ENCODE measurements at places on chromosomes 16 and 17. TPM values are rescaled to one million over a fixed set of nuclear protein-coding genes. Genes with fewer than 3 reads are reported as not detected.

Gene LGALS9
- 13.8 TPM for total RNA-seq

Gene PRAC1
- not detected for total RNA-seq

Gene TEKT5
- total RNA-seq, result 0.20 TPM

Gene USP36
- total RNA-seq, result 27.8 TPM

Gene TNFSF12
- total RNA-seq, result 11.6 TPM

Gene HOXB4
- total RNA-seq, result 0.31 TPM
